Fibroblast of upper back skin (primary cell): ENCODE measurements at places on chromosomes 3 and 15.

- no peak for DNase-seq
Measured at GRCh38 chr3:13124631-13125030, 51.4 kb upstream of the IQSEC1 start.

GRCh38 chr3:184181596-184181995 is 4.4 kb upstream of the ABCF3 start:
- DNase-seq, result no peak

GRCh38 chr15:76062286-76062685 is 2.5 kb downstream of the TMEM266 start:
- DNase-seq, result no peak

GRCh38 chr3:114872588-114872987 is 274.5 kb downstream of the ZBTB20 start:
- no peak for DNase-seq

GRCh38 chr3:130644628-130645253 is 101.9 kb downstream of the PIK3R4 start:
- no peak for DNase-seq

- no peak for DNase-seq
Measured at GRCh38 chr3:43923104-43923882, 232.6 kb downstream of the ABHD5 start.

GRCh38 chr3:194348354-194348753 is 2.8 kb downstream of the CPN2 start:
- peak; percentile 41 for DNase-seq

GRCh38 chr3:46990573-46991374 is 11.3 kb downstream of the NBEAL2 start:
- DNase-seq, result no peak

DNA sequence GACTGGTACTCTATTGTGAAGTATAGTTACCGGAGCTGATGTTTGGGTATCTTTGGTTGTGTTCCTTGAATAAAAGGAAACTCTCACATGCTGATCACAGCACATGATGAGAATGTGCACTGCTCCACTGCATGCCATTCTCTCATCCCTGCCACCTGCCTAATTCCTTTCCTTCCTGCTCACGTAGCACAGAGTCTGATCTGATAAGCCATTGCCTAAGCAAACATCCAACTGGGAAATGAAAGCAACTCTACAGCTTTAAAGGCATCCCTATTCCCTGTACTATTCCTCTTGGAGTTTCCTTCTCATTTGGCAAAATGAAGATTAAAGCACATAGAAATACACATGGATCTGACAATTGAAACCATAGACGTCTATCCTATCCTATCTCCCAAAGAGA is 359.8 kb downstream of the C3orf38 start:
- no peak for DNase-seq
